Activated CD8-positive, alpha-beta T cell treated with anti-CD3 and anti-CD28 coated beads, Interleukin-2, amount 10 ng/mL, durations not matched to agents 7 days and 5 days (primary cell): ENCODE measurements at places on chromosomes 11 and 22. TPM values are rescaled to one million over a fixed set of nuclear protein-coding genes. Genes with fewer than 3 reads are reported as not detected.

The PKDREJ gene
- not detected for total RNA-seq

The PLAAT5 gene
- total RNA-seq, result 0.68 TPM

The FAM181B gene
- not detected for total RNA-seq

- no peak for DNase-seq
Observed at GRCh38 chr11:72613977-72614376, 60.2 kb downstream of the PDE2A start.

- peak; percentile 62 for DNase-seq
Observed at GRCh38 chr11:60987577-60988277, 16.2 kb downstream of the CD6 start.

- DNase-seq, result no peak
Observed at GRCh38 chr11:117220999-117221774, 10.7 kb downstream of the PCSK7 start.

- no peak for DNase-seq
Observed at GRCh38 chr11:47609675-47610074, 15.5 kb upstream of the C1QTNF4 start.
